Neural crest cell (in vitro differentiated cells): ENCODE measurements at places on chromosomes 7 and 10. TPM values are rescaled to one million over a fixed set of nuclear protein-coding genes. Genes with fewer than 3 reads are reported as not detected.
A peak's percentile ranks its signal among the peaks of the same experiment; 100 is the strongest.

DNA sequence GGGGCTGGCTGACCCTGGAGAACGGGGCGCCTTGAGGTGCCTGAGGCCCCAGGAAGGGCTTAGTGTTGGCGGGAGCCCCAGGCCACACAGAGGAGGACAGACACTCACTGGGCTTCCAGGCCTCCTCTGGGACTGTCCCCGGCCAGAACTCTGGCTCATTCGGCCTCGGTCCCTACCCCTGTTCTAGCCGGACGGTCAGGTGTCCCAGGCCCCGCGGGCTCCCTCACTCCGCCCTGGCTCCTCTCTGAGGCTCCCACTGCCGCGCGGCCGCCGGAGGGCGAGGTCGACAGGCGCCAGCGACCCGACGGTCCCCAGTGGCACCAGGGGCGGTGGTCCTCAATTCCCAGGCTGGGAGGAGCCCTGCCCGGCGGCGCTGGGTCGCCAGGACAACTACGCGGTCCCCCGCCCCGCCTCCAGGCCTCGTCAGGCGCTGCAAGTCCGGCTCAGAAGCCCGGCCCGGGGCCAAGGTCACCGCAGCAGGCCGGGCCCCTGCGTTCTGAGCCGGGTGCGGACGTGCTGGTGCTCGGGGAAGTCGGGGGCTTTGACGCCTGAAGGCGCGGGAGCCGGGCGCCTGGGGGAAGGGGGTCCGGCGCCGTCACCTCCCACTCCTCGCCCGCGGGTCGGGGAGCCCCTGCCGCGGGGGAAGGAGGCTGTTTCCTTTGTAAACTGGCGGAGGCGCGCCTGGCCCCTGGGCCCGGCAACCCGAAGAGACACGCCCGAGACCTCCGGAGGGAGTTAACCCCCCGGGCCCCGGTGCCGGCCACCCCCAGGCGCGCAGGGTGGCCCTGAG lies 1.1 kb upstream of the PWWP2B start:
- peak; percentile 58 for DNase-seq

DNA sequence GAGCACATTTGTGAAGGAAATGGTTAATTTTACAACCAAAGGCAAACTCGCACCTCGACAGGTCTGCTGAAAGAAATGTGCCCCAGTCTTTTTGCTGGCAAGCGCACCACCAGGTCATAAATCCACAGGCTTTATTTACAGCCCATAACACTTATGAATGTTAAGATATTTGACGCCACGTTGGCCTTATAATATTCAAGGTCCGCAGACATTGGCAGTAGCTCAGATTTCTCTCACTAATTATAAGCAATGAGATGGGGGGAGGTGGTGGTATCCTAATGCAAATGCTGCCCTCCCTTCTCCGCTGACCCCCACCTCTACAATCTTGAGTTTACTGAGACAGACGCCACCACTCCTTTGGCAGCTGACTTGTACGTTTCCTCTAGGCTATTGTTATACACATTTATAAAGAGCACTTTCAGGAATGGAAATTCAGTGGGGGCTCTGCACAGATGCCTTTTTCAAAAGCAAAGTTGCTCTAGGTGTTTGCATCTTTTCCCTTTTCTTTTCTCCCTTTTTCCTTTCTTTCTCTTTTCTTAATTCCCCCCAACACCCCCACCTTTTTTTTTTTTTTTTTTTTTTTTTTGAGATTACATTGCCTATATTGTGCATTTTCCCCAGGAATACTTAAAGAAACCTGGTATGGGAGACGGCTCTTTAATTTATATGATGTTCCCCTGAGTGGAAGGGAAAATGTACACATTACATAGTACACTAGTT lies 6.7 kb downstream of the TCF7L2 start:
- no peak for DNase-seq

- no peak for DNase-seq
These were observed 5.3 kb upstream of the LOXL4 start for GRCh38 chr10:98273057-98273850.

- no peak for DNase-seq
These were observed 48.7 kb upstream of the CNTNAP2 start for GRCh38 chr7:146067880-146068279.

- DNase-seq = no peak
These were observed 11.0 kb downstream of the RPS24 start for GRCh38 chr10:78044699-78045098.

DNA sequence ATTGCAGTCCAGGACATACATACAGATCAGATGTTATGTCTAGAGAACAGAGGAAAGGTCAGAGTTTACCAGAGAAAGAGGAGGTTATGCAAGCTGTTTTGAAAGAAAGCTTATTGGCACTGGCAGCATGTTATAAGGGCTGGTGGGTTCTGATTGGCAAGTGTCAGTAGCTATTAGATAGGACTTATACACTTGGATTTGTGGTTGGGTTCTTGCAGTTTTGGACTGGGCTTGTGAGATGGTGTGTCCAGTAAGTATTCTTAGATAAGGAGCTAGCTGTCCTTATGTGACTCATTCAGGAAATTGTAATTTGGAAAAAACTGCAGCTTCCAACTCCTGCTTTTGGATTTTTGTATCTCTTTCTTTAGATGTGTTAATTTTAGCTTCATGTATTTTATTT lies 130.7 kb upstream of the NAMPT start:
- DNase-seq = no peak

DNA sequence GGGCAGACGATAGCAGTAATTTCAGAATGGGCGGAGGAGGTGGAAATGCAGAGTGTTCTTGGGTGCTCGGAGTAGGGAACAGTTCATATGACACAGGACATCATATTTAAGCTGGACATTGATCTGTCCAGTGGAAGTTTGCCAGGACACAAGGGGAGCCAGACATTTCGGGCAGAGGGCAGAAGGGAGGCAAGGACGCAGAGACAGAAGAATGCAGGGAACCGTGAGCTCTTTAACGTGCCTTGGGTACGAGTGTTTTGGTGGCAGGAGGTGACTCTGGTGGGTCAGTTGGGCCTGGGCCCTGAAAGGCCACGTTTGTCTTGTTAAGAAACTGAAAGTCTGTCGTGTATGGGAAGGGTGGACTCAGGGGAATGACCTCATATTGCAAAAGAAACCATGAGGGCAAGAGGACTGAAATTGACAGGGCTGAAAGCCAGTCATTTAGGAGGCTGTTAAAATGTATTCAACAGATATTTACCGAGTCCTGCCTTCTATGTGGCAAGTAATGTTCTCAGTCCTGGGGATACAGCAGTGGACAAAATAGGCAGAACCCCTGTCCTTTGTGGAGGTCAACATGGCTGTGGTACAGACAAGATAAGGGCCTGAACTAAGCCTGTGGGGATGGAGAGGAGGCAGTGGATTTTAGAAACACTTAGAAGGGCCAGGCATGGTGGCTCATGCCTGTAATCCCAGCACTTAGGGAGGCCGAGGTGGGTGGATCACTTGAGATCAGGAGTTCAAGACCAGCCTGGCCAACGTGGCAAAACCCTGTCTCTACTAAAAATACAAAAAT lies 2.2 kb downstream of the OPTN start:
- no peak for DNase-seq

The DRGX gene
- total RNA-seq = 0.18 and 0.19 TPM in 2 replicates

The C7orf57 gene
- not detected in 2 replicates for total RNA-seq

The ANXA8 gene
- not detected in 2 replicates for total RNA-seq
